ENCODE measurements at places on chromosomes 1 and 21.
A peak's percentile ranks its signal among the peaks of the same experiment; 100 is the strongest.

GRCh38 chr1:205630241-205630640, 1.6 kb downstream of the ELK4 start:
- DNase-seq = no peak

DNA sequence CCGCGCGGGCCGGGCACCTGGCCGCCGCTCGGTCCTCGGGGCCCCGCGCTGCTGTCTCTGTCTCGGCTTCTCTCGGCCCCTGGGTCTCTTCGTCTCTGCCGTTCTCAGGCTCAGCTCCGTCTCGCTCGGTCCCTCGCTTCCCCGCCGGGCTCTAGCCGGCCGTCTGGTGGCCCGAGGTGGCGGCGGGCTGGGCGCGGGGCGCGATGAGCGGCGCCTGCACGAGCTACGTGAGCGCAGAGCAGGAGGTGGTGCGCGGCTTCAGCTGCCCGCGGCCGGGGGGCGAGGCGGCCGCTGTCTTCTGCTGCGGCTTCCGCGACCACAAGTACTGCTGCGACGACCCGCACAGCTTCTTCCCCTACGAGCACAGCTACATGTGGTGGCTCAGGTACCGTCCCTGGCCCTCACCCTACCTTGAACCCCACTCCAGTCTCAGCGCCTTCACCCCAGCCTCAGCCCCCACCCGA, 355 bp downstream of the SHISAL2A start:
- no peak for DNase-seq

DNA sequence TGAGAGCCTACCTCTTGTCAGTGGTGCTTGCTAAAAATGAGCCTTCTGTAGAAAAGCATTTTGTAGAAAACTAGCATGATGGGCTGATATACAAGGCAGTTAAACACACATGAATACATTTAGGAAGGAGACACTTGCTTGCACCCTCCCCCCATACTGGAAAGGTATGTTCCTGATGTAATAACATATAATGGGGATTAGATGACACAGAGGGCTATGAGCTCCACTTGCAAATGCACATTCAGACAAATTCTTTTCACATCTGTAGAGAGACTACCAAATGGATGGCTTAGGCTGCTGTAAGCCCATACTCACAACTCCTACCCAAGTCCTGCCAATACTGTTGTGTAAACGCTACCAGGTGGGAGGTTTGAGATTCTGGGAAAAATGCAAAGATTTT, 634.0 kb downstream of the SMYD3 start:
- DNase-seq = no peak

GRCh38 chr1:223474804-223475203, 81.6 kb downstream of the CCDC185 start:
- no peak for DNase-seq

DNA sequence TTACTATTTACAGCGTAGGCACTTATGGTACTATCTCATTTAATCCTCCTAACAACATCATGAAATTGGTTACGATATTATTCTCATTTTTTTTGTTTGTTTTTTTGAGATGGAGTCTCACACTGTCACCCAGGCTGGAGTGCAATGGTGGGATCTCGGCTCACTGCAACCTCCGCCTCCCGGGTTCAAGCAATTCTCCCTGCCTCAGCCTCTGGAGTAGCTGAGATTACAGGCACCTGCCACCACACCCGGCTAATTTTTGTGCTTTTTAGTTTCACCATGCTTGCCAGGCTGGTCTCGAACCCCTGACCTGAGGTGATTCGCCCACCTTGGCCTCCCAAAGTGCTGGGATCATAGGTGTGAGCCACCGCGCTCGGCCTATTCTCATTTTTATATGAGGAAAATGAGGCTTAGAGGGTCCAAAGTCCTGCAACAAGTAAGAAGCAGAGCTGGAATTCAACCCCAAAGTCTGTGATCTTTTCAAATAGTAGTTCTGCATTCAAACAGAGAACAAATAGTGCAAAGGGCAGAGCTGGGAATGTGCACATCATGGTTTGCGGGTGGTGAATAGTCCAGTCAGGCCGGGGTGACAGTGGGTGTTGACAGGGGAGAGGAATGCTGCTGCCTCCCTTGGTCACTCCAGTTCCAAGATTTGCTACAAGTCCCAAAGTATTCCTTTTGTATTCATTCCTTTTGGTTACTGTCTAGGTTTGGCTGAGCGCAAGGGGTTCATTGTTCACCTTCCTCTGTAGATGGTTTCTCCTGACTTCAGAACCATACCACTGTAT, 4.6 kb downstream of the PRUNE1 start:
- no peak for DNase-seq

GRCh38 chr1:31373056-31373896, at the start of gene FABP3:
Gene FABP3, minus strand, starts transcription at chr1:31373076. Its CDS starts 62 bp downstream, at chr1:31373014.
- DNase-seq = peak; percentile 10

GRCh38 chr1:34711485-34711884, 43.4 kb upstream of the GJB5 start:
- no peak for DNase-seq

DNA sequence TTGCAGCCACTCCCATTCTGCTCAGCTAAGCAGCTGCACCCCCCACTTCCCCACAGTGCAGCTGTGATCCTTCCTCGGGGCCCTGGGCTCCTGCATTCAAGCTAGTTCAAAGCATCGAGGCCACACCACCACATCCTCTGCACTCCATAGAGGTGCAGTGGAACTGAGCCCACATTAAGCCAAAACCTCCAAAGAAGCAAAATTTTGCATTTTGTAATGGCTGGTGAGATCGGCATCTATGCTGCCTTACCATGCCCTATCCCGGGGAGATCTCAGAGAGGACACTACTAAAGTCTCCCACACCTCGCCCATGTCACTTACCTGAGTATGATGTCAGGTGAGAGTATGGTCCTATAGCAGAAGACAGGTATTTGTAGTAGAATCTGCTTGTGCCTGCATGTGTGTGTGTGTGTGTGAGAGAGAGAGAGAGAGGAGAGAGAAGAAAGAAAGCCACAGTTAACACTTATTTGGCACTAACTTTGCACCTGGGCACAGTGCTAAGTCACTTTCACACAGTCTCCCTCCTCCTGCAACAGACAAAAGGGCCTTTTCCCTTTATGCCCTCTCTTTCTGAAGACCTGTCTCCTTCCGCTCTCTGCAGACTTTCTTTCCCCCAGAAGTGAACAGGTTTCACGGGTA, 89.8 kb downstream of the KIF14 start:
- DNase-seq = no peak

- DNase-seq = no peak
These were observed 62.4 kb upstream of the STUM start for GRCh38 chr1:226486161-226486560.

DNA sequence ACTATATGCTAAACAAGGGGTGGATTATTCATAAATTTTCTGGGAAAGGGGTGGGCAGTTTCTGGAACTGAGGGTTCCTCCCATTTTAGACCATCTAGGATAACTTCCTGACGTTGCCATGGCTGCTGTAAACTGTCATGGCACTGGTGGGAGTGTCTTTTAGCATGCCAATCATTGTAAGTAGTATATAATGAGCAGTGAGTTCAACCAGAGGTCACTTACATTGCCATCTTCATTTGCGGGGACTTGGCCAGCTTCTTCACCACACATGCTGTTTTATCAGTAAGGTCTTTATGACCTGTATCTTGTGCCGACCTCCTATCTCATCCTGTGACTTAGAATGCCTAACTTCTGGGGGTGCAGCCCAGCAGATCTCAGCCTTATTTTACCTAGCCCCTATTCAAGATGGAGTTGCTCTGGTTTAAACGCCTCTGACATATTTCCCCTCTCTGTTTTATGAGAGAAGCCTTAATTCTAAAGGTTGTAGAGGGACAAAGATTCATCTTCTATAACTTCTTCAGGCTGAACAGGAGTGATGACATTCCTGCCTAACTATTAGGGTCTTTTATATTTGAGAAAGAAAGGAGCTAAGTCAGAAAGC, 60.4 kb downstream of the DIP2A start:
- DNase-seq = no peak

GRCh38 chr1:25568834-25569596, 25.6 kb downstream of the LDLRAP1 start:
- DNase-seq = no peak

- no peak for DNase-seq
These were observed 1.8 kb downstream of the RNF220 start for GRCh38 chr1:44406737-44407429.

GRCh38 chr1:98761219-98761865, 99.8 kb downstream of the SNX7 start:
- no peak for DNase-seq

GRCh38 chr1:166136222-166136621, 30.6 kb downstream of the FAM78B start:
- DNase-seq = no peak

DNA sequence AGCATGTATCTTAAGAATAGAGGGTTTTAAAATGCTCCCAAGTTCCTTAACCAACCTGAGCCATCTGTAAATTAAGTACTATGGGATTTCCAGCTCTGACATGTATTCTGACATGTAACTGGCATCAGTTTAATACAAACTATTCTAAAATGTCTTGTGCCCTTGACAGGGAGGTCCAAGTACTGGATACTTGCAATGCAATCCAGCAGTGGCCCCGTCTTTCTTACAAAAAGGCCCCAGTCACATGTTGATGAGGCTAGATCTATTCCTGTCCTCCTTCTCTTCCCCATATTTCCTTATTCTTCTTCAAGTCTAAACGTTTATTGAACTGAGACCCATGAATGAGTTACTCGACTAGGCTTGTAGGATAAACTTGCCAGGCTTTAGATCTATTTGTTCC, 46.4 kb downstream of the MRPL39 start:
- DNase-seq = no peak

- DNase-seq = no peak
These were observed 29.8 kb downstream of the PKP1 start for GRCh38 chr1:201313086-201313485.

GRCh38 chr1:178275553-178275952, 181.6 kb downstream of the RASAL2 start:
- DNase-seq = no peak

GRCh38 chr21:42261829-42262200, 42.9 kb downstream of the ABCG1 start:
- peak; percentile 32 for DNase-seq

GRCh38 chr1:218034468-218034867, 250.6 kb upstream of the RRP15 start:
- DNase-seq = no peak

GRCh38 chr1:24415334-24415909, at the start of gene NIPAL3:
Gene NIPAL3, plus strand, starts transcription at chr1:24415802. Its CDS starts 3,746 bp downstream, at chr1:24419548.
- DNase-seq = peak; percentile 99

- DNase-seq = no peak
These were observed 463 bp upstream of the PRRC2C start for GRCh38 chr1:171484760-171485374.

- DNase-seq = no peak
These were observed 2.6 kb downstream of the GTF2B start for GRCh38 chr1:88888750-88889149.

GRCh38 chr1:181062836-181063428, 25.6 kb upstream of the IER5 start:
- no peak for DNase-seq

DNA sequence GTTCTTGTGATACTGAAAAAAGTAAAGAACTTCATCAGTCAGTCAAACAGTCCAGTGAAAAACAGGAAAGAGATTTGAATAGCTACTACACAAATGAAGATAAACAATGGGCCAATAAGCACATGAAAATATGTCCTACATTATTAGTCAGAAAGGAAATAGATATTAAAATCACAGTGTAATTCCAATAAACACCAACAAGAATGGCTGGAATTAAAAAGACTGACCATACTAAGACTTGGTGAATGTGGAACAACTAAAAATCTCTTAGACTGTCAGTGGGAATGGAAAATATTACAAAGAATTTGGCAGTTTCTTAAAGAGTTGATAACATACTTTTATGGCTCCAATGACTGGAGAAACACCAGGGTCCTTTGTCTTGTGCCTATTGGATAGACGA, 241.8 kb upstream of the USP24 start:
- no peak for DNase-seq

DNA sequence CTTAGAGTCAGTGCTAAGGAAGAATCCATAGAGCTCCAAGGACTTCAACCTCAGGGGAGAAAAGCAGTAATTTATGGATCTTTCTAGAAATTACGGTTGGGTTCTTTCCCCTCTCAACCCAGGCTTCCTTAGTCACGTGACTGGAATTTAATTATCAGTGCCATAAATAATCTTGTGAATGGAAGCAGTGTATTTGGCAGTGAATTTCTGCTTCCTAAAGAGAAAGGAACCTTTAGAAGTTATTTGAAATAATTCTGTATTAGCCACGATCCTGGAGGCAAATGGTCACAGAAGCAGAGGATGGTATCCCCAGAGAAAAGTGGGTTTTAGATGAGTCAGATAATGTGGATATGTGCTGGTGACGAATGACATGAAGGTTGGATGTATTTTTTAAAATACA, 89.6 kb downstream of the NFIA start:
- no peak for DNase-seq

DNA sequence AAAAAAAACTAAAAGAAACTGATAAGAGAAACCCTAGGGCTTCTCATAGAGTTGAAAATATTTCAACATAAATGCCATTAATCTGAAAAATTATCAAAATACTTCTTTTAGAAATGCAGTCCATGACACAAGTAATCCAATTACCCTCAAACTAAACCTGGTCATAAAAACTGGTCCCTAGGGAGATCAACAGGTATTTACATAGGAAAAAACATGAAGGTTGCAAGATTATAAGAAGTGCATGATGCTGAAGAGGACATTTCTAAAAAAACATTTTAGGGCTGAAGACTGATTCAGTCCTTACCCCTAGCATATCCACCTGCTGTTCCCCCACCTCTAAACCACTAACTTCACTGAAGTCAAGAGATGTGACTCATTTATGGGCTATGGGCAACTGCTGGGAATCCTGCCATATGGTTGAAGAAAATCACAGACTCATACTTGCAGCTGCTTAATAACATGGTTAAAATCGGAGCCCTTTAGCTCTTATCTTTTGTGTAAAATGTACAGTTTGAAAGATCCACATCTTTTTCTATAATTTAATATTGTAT, 131.0 kb upstream of the RUNX1 start:
- DNase-seq = no peak

DNA sequence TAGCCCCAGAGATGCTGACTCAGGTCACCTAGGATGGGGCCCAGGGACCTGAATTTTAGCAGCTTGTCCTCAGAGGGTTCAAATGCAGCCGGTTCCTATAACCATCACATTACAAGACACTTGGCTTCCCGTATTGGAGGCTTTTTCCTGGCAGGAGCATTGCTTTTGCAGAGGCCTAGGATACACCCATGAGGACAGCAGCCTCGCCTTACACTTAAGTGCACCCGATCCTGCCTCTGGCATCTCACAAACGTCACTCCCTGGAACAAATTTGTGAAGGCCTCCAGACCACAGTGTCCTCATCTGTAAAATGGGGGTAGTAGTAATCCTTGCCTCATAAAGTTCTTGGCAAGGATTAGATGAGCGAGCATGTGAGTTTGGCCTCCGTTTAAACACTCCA, 130.0 kb downstream of the KAZN start:
- no peak for DNase-seq

- DNase-seq = no peak
These were observed 11.2 kb upstream of the TTLL7 start for GRCh38 chr1:84010136-84010535.

DNA sequence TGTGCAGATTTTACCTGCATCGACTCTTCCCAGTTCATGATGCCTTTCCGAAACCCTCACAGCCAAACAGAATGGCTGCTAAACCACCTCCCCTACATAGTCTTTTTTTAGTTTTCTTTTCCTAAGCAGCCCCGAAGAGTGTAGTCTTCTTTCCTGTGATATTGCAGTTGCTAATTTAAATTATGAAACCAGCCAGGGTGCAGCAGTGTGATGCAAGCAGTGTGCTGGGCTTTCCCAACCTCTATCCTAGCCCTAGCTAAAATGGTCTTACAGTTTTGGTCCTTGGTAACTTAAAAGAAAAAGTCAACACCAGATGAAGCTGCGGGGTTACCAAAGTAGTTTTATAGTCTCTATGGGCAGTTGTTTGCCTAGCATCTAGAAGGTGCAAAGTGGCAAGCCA, 82.0 kb upstream of the GCLM start:
- DNase-seq = no peak

GRCh38 chr1:174433451-174433850, 14.3 kb upstream of the GPR52 start:
- DNase-seq = no peak
